Activated CD4-positive, alpha-beta T cell treated with anti-CD3 and anti-CD28 coated beads, Interleukin-2, Interleukin-6, amounts not matched to agents 100 ng/mL and 50 ng/mL, durations not matched to agents 16 hours and 8 hours (primary cell): ENCODE measurements at places on chromosomes 5 and 9.

- no peak for DNase-seq
Measured at GRCh38 chr5:13878357-13878756, 66.1 kb downstream of the DNAH5 start.

DNA sequence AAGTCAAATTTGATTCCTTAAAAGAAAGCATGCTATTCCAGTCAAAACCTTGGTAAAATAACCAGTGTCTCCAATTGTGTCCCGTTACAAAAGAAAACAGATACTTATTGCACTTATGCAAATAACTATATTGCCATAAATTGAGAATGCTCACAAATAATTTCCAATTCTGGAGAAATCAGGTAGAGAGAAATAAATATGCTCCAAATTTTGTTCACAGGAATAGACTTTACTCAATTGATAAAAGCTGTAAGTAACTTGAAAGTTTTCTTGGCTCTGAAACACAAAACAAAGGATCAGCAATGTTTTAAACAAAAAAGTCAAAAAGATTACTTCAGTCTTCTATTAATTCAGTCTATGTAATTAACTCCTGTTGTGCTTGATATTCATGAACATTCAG, 7.8 kb upstream of the DTWD2 start:
- DNase-seq = no peak

GRCh38 chr5:58341476-58341875, 118.4 kb downstream of the PLK2 start:
- DNase-seq = no peak

DNA sequence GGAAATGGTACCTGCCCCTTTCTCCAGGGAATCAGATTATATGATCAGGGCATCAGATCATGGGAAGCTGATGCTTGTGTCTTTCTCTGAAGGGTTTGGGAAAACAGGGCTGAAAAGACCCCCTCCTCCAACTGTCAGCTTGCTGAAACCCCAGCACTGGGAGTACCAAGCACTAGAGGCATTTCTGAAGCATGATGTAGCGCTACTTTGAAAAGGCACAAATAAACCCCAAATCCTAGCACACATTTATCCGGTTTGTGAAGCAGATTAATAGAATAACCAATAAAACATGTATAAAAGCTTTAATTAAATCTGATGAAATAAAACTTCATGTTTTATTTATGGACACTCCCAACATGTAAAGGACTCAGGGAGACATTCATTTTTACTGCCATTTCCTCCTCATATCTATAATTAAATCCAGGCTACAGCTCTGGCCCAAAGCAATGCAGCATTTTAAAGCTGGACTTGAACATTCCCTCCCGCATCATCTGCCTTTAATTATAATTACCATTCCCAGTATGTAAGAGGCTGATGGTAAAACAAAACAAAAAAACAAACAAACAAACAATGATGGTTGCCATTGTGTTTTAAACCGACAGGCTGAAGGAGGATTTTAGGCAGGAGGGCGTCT, 298.2 kb upstream of the RFX3 start:
- DNase-seq = no peak

DNA sequence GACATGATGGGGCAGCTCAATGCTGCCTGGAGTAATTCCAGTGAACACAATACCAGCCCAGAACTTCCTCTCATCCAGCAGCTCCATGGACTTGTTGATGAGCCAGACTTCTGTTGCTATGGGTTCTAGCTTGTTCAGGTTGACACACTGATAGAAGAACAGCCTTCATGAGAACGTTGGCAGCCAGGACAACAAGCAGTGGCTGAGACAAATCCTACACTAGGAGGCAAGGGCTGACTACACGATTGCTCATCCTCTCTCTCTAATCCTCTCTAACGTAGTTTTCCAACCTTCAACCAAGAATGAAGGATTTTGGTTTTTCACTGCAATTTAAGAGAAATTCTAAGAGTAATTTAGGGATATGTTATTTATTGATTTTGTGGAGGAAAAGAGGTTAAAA, 67.8 kb downstream of the NIPSNAP3B start:
- DNase-seq = no peak

DNA sequence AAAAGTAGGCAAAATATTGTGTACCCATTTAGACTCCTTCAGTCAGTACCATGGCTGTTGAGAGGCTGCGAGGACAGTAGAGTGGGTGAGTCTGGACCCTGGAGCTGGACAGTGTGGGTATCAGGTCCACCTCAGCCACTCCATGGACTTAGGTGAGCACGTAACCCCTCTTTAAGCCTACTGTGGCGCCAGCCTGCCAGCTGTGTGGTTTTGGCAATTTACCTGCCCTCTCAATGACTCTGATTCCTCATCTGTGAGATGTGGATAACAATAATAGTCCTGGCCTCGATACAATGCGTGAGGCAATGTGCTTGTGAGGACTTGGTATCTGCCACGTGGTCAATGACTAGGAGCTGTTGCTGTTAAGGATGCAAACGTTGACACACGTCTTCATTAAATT, 17.9 kb downstream of the SLC1A3 start:
- DNase-seq = no peak

- no peak for DNase-seq
Measured at GRCh38 chr5:80076131-80077050, 41.2 kb downstream of the THBS4 start.

DNA sequence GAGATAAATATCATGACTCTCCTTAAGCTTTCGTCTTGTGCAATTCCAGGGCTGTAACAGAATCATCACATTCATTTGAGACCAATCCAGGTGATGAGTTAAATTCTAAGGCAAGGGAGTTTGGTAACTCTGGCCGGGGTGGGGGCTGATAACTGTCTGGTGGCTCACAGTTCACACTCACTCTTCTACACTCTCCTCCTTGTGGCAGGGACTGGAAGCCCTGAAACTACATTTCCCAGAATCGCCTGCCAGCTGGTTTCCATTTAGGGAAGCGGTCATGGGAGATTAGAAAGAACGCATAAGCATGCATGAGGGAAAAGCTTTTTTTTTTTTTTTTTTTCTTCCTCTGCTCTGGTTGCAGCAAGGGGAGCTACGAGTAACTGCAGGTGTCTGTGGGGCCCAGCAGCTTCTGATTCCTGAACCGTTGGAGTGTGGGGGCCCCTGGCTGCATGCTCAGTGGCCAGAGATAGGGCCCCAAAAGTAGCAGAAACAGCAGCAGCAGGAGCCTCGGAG, 154.8 kb upstream of the TBC1D2 start:
- no peak for DNase-seq

GRCh38 chr5:95857185-95857945, 34.8 kb upstream of the GLRX start:
- DNase-seq = no peak

GRCh38 chr5:71586052-71586940, 844 bp upstream of the MCCC2 start:
- peak; percentile 27 for DNase-seq

- no peak for DNase-seq
Measured at GRCh38 chr9:136311051-136312008, 7.4 kb upstream of the CCDC187 start.

- peak; percentile 52 for DNase-seq
Measured at GRCh38 chr5:95892784-95893354, 68.8 kb downstream of the ELL2 start.

GRCh38 chr5:141694479-141694878, 12.4 kb upstream of the ARAP3 start:
- DNase-seq = no peak

DNA sequence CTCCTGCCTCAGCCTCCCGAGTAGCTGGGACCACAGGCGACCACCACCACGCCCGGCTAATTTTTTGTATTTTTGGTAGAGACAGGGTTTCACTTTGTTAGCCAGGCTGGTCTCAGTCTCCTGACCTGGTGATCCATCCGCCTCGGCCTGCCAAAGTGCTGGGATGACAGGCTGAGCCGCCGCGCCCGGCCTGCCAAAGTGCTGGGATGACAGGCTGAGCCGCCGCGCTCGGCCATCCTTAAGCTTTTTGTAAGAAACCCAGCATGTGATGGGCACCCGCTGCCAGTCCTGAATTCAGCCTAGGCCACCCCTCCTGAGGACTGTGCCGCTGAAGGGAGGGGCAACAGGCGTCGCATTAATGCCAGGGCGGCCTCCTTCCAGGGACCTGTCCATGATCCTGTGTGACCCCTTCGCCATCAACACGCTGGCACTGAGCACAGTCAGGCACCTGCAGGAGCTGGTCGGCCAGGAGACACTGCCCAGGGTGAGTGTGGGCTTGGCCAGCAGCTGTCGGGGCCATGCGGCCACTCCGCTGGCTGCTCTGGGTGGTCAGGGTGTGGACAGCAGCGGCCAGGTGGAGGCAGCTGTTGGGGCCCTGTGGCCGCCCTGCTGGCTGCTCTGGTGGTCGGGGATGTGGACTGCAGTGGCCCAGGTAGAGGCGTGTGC, 10.5 kb downstream of the NELFB start:
- no peak for DNase-seq

- no peak for DNase-seq
Measured at GRCh38 chr9:127667127-127667844, 39.5 kb upstream of the CFAP157 start.

DNA sequence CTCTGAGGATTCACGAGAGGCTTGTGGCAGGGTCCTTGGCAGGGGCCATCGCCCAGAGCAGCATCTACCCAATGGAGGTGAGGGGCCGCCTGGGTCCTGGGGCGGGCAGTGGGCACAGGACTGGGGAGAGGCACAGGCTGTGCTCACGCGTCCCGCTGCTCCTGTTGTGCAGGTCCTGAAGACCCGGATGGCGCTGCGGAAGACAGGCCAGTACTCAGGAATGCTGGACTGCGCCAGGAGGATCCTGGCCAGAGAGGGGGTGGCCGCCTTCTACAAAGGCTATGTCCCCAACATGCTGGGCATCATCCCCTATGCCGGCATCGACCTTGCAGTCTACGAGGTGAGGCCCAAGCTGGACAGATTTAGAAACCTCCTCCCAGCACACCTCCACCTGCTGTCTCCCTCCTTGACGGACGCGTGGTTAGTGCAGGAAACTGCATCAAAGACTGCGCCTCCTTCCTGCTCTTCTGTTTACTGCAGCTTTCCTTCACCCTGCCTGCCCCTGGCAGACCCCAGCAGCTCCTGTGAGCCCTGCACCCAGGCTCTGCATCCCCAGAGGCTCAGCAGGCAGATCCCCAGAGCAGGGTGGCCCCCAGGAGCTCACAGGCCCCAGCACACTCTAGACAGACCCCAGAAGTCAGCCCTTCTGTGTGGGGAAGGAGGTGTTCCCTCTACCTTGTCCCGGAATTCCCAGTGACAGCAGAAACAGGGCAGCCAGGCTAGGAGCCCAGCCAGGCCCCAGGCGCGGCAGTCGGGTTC, 21.2 kb downstream of the PTGES2 start:
- DNase-seq = no peak

DNA sequence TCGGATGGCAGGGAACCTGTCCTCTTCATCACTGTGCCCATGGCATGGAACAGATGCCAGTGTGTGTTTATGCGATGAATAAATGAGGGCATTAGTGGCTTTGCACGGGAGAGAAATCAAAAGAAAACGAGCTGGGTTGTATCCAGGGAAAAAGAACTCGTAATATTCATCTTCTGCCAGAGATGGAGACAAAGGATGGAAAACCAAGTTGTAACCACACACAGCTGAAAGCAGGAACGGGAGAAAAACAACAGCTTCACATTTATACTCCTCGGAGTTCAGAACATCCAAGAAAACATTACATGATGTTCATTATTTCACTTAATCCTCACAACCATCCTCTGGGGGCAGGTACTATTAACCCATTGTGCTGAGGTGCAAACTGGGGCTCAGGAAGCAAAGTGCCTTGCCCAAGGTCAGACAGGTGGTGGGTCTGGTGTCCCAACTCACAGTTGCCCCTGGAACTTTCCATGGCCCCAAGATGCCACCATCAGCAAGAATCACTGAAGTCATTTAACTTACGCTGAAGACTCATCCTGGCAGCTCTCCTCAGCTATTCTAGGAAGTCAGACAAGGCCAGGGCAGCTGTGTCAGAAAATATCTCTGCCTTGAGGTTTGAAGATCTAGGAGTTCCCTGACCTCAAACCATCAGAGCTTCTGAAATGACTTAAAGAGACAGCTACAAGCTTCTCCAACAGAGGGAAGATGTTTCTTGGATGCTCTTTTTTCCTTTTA, 250.4 kb downstream of the NSG2 start:
- no peak for DNase-seq

- DNase-seq = no peak
Measured at GRCh38 chr5:39192450-39193160, 26.8 kb downstream of the FYB1 start.

GRCh38 chr9:130336885-130337284, 71.3 kb downstream of the HMCN2 start:
- DNase-seq = no peak

GRCh38 chr5:134512661-134512999, 12.8 kb upstream of the JADE2 start:
- no peak for DNase-seq

- no peak for DNase-seq
Measured at GRCh38 chr9:97425973-97426336, 14.1 kb downstream of the TDRD7 start.

DNA sequence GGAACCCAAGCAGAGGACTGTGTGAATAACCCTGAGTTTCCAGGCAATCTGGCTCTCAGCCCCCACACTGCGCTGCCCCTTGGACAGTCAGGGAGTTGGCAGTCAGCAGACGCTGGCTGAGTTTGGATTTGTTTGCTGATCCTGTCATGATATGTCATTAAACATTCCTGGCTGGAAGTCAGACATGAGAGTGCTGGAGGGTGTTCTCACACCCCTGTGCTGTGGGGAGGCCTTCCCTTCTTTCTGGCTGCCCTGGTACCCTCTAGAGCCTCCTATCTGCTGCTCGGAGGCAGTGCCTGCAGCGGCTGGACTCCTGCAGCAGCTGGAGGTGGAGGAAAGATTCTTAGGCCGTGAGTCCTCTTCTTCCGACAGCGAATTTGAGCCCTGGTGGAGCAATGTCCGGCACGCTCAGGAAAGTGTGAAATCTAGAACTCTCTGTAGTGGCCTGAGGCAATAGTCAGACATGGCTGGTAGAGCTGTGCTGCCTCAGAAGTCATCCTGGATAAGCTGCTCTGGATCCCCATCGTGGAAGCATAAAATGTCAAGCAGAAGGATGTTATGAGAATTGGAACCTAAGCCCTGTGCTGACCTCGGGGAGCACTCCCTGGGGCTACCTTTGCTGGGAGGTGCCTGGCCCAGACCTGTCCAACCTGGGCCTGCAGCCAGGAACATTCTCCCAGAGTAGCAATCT, 72.0 kb downstream of the PDE8B start:
- DNase-seq = no peak

GRCh38 chr5:93850311-93850710, 108.9 kb upstream of the POU5F2 start:
- no peak for DNase-seq
